CD4-positive, alpha-beta T cell treated with Interleukin-17A for 1 hour (primary cell): ENCODE measurements at places on chromosomes 11 and 22.

DNA sequence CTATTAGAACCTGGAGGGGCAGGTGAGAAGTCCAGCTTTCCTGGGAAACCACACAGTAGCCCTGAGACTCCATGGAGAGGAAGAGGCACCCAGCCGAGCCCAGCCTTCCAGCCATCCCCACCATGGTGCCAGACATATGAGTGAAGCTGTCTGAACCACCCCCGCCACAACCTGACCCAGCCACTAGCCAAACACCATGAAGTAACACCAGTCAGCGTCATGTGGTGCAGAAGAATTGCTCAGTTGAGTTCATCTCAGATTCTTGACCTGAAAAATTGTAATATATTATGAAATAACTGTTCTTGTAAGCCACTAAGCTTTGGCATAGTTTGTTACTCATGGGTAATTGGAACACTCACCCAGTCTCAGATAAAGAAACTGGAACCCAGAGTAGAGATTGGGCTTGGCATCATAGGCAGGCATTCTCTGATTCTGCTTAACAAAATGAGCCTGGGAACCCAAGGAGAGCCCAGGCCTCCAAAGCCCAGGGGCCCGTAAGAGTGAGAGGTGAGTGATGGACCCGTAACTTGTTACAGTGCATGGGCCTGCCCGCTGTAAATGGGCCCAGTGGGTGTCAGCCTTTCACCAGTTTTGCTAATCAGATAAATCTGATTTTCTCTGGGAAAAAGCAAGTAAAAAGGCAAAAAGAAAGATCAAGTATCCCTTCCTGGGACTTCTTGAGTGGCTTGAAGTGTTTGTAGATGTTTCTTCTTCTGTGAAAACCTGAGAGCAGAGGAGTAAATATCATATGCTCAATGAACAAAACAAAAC, 305.5 kb downstream of the DDX10 start:
- no peak for DNase-seq

GRCh38 chr11:2797121-2797711, 88.4 kb downstream of the CDKN1C start:
- DNase-seq, result no peak

- DNase-seq, result no peak
These were observed 31.6 kb upstream of the A4GALT start for GRCh38 chr22:42752230-42752746.

GRCh38 chr11:86617502-86617901, 54.9 kb downstream of the ME3 start:
- no peak for DNase-seq

- DNase-seq, result no peak
These were observed 3.3 kb downstream of the TANGO2 start for GRCh38 chr22:20024225-20024624.

- DNase-seq, result no peak
These were observed 1.8 kb downstream of the MS4A4A start for GRCh38 chr11:60282286-60282685.

DNA sequence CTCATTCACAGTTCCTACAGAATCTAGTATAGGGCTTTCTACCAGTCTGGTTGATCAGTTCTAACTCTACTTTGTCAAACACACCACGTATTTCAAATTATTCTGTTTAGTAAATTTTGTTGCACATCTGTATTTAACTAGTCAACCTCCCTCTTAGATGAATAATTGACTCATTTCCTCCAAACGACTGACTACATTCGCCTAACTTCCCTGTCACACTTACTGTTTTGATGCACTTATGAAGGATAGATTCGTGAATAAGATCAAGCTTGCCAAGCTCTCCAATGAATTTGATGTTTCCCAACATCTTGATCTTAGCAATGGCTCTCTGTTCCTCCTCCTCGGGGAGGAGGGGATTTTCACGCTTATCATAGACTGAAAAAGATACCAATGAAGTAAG, 5.0 kb downstream of the EIF4G2 start:
- DNase-seq, result no peak

GRCh38 chr22:38984224-38984623, 2.1 kb downstream of the APOBEC3B start:
- no peak for DNase-seq

GRCh38 chr22:31184015-31184414, 24.0 kb downstream of the RNF185 start:
- DNase-seq, result no peak

- DNase-seq, result no peak
These were observed 10.4 kb upstream of the HSPA8 start for GRCh38 chr11:123072332-123072761.

GRCh38 chr11:118524757-118525470, 2.4 kb upstream of the TTC36 start:
- no peak for DNase-seq

- DNase-seq, result no peak
These were observed 77.0 kb upstream of the DDI1 start for GRCh38 chr11:103959279-103959942.

DNA sequence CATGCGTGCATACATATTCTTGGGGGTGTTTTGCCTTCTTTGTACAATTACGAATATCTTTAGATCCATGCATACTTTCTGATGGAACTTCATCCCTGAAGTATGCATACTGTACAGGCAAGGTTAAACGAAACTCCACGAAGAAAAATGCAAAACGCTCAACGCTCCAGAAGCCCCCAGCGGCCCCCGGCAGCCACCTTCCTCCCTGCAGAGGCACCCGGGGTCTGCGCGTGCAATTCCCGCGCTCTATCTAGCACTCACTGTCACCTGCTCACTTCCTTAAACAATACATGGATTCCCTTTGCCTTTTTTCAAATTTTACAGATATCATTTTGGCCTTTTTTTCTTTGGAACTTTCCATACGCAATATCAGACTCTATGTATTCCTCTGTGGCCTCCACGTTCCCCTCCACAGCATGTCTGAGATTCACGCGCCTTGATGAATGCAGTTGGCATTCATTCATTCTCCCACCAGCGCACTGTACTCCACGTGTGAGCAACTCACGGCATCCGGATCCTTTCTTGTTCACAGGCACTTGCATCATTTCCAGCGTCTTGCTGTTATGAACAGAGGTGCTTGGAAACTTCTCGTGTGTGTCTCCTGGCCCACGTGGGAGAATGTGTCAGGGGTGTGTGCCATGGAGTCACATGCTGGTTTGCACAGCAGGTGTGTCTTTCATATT, 214.3 kb downstream of the CTTN start:
- no peak for DNase-seq

- no peak for DNase-seq
These were observed 796.6 kb downstream of the TBC1D22A start for GRCh38 chr22:47558828-47559700.

GRCh38 chr11:60950024-60950423, 2.0 kb downstream of the SLC15A3 start:
- DNase-seq, result no peak

GRCh38 chr22:27135031-27135981, 477.9 kb downstream of the MIAT start:
- DNase-seq, result no peak

DNA sequence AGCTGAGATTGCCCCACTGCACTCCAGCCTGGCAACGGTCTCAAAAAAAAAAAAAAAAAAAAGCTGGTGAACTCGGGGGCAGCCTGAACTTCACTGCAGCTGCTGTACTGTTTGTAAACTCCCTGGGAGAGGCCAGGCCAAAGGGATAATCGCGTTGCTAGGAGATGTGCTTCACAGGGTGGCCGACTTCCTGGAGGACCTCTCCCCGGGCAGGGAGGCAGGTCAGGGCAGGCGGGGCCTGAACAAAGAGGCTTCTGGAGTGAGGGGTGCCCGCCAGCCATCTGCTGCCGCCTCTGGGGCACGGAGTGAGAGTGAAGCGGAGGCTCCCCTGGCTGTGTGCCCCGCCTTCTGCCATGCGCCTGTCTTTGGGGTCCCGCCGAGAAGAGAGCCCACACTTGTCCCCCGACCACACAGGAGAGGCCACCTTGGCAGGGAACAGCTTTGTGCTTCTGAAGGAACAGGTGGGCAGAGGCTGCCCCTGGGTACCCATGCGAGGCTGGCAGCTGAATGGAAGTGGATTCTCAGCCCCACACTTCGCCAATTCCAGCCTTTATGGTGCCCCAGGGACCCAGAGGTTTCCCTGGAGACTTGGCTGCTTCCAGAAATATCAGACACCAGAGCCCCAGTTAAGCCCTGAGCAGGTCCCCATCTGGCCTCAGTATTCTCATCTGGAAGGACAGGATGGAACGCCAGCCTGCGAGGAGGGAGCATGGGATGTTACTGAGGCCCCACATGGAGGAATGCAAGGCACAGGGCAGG, 29.6 kb downstream of the TMEM184B start:
- DNase-seq, result no peak

GRCh38 chr22:47390026-47390970, 627.8 kb downstream of the TBC1D22A start:
- DNase-seq, result no peak

DNA sequence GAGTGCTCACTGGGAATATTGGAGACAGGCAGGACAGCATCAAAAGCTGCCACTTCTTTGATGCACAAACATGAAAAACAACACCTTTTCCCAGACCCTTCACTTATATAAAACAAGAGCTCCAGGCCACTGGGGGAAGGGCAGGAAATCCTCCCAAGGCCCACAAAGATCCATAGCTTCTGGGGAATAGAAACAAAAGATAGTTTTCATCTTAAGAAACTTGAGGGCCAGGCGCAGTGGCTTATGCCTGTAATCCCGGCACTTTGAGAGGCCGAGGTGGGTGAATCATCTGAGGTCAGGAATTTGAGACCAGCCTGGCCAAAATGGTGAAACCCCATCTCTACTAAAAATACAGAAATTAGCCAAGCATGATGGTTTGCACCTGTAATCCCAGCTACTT, 15.3 kb downstream of the RTL6 start:
- no peak for DNase-seq

DNA sequence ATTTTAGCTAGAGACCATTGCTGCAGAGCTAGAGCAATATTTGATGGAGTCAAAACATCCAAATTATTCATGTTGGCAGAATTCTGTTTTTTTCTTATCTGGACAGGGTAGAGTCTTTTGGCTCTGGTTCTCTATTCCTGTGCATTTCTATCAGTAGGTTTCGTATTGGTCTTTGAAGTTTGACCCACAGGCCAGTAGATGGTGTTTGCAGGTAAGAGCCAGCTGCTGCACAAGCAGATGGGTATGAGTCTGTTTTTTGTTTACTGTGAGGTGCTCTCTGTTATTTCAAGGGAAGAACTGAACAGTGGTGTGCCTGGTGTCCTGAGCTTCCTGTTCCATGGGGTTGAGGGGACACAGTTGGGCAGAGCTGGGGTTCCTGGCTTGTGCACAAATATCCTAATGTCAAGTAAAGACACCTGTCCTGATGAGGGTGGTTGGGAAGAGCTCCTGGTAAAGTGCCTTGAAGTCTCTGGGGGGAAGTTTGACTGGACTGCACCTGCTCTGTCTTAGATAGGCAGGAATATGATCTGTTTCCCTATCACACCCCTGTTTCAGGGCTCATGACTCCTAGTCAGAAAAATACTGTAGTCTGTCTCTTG, 34.0 kb upstream of the SLC22A25 start:
- no peak for DNase-seq

DNA sequence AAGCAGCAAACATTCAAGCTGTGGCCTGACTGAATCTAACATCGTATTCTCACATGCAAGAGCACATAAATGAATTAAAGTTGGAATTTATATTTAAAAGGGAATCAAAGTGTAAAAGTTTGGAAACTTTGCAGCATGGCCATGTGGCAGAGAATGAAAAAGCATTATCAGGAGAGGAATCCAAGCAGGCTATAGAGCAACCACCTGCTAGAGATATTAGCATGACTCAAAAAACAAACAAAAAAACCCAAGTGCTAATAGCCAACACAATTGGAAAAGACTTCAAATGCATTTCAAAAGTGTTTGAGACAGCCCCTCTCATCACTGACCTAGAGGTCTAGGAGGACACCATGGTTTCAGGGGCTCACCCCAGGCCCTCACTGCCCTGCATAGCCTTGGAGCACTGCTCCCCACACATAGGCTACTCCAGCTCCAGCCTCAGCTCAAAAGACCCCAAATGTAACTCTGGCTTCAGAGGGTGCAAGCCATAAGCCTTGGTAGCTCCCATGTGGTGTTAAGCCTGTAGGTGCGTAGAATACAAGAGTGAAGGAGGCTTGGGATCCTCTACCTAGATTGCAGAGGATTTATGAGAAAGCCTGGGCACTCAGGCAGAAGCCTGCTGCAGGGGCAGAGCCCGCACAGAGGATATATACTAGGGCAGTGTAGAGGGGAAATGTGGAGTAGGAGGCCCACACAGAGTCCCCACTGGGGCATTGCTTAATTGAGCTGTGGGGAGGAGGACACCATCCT, 1.7 kb upstream of the KRTAP5-7 start:
- DNase-seq, result no peak

DNA sequence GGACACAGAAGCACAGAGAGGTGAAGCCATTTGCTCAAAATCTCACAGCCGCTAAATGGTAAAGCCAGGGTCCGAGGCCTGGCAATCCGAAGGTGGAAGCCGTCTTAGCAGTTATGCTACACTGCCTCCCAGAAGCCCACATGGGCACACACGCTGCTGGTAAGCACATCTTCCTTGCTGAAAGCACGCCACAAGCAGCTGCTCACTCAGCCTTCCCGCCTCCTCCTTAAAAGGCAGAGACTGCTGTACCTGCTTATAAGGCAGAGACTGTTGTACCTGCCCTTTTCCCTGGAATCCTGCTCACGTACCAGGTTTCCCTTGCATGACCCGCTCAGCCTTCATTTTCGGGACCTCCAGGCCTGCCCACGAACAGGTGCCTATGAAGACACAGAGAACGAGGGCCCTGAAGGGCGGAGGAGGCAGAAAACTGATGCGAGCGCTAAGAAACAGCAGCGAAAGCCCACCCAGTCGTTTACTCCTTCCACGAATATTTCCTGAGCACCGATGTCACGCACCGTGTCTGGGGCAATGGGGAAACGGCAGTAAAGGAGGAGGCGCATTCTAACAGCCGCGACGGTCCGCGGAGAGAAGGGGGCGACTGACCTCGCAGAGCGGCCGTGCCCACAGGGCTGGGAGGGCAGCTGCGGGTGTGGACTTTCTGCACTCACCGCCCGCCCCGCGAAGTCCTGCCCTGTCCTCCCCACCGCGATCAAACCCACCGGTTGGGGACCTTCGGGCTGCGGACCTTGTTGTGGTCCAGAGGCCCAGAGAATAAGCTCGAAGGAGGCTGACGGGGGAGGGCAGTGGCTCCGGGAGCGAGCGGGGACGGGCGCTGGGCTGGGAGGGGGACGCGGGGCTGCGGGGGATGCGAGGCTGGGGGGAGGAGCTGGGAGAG, 13.0 kb downstream of the SPATA19 start:
- no peak for DNase-seq

DNA sequence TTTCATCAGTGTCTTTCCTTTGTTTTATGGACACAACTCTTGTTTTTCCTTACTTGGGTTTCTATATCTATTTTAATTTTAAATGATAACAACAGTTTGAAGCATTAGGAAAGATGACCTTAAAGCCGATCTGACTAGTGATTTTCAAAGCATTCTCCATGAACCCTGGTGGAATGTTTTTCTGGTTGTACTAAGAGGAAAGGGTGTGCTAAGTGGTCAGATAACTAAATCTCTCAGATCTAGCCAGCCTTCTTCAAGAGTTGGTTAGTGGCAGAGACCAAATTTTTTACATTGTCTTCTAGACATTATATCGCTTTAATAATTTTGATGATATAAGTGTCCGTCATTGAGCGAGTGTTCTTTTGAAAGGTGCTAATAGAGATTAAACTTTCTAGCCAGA, 134.4 kb downstream of the METTL15 start:
- DNase-seq, result no peak

- DNase-seq, result no peak
These were observed 32.7 kb upstream of the DAGLA start for GRCh38 chr11:61647529-61647928.

- no peak for DNase-seq
These were observed 46.5 kb downstream of the MOB2 start for GRCh38 chr11:1440066-1440465.
